BJ (cell line): ENCODE measurements at places on chromosomes 16 and 17. TPM values are rescaled to one million over a fixed set of nuclear protein-coding genes. Genes with fewer than 3 reads are reported as not detected.

DNA sequence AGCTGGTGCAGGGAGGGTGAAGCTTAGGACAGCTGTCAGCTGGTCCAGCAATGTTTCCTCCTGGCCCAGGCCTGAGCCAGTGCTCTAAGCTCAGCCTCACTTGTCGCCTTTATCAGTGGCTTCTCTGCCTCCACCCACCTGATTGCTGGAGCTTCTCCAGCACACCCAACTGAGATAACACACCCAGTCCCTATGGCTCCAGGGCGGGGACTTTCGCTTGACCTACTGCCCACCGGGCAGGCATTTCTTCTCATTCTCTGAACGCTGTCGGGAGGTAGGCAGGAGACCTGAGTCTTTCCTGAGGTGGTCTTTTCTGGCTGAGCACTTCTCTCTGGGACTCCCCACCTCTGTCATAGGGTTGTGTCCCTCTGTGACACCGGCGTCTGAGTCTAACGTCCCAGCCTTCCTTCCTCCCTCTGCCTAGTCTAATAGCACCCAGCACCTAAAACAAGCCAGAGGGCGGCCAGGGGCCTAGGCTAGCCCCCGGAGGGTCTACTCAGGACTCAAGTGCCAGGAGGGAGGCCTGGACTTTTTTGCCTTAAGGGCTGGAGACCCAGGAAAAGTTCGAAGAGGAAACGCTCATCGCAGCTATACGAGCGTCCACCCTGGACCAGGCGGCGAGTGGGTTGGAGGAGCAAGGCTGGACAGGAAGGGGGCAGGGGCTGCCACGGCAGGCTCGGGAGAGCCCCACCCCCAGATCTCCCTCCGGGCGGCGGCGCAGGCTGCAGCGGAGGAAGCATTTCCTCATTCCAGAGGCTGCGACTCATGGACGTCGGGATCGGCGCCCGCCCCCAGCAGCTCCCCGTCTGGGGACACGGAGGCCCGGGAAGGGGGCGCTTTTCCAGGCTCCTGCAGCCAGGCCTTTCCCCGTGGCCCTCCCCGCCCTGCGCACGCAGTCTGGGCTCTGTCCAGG lies 756 bp downstream of the TAX1BP3 start:
- DNase-seq = peak; percentile 62

DNA sequence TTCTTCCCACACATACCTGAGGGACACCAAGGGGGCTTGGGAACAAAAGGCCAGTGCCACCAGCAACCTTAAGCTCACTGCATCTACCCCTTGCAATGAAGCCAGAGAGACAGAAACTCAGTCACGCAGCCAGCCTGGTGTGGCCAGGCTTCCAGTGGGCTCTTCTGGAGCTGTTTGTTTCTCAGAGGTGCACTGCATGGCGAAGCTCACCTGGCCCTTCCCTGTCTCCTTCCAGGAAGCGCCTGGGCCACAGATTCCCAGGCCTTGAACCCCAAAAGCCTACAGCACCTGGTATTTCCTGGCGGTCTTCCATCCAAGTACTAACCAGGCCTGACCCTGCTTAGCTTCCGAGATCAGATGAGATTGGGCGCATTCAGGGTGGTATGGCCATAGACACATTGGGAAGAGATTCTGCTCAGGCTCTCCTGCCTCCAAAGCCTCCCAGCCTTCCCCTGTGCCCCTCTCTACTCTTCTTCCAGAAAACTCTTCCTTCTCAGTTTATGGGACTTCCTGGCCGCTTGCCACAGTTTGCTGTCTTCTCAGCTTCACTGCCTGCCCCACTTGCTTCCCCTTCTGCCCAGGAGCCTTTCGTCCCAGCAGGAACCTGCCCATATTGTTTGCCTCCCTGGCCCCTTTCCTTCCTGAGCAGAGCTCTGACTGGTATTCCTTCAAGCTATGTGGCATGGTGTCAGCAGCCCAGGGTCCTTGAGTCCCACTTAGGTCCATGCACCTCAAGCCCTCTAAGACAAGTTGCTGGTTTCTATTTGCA lies 1.6 kb downstream of the CISD3 start:
- DNase-seq = no peak

DNA sequence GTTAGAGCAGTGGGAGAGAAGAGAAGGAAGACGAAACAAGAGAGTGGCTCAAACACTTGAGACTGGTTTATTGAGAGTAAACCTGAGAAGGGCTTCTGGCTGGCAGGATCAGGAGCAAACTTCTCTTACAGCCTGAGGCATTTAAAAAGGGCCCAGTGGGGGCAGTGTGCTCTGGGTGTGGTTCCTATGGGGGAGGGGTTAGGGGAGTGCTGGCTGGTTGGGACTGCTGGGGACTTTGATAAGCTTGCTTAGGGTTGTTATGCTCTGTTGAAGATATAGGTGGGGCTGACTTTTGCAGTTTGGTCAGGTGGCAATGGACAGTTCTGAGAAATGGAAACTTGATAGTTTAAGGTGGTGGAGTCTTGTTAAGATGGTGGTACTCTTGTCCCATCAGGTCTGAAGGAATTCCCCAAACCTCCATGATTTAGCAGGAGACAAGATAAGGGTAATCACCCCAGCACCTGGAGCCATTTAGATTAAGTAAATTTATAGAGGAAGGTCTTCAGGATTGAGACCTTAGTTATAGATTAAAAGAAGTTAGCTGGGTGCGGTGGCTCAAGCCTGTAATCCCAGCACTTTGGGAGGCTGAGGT lies 79.3 kb downstream of the EMP2 start:
- no peak for DNase-seq

DNA sequence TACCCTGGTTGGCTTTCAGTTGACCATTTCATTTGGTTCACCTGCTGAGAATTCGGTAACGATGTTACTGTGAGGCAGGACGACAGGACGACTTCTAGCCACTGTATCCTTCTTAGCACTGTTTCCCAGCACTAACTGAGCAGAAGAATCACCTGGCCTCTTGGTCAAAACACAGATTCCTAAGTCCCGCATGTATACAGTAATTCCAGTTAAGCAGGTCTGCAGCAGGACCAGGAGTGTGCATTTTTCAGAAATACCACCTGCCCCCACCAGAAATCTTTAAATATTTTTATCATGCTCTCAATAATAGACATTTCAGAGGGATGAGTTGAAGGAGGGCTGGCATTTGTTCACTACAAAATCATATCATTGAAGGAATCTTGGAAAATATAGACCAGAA lies 22.6 kb downstream of the RSL1D1 start:
- no peak for DNase-seq

- no peak for DNase-seq
Observed at GRCh38 chr16:5604770-5605169, 507.2 kb upstream of the EEF2KMT start.

DNA sequence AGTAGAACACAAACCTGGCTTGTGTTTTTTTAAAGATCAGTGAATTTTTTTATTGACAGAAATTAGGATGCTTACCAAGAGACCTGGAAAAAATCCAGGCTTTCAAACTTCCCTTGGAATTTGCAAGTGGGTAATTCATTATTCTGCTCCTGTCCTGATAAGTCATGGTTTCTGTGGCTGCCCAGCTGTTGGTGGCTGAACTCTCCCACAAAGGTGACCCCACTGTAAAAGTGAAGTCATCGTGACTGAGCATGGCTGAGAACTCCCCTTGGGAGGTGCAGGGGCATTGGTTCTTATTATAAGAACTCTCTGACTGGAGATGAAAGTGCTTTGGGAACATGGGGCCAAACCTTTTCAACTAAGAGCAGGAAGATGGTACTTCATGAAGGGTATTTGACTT lies 46.6 kb upstream of the TANC2 start:
- DNase-seq = no peak

DNA sequence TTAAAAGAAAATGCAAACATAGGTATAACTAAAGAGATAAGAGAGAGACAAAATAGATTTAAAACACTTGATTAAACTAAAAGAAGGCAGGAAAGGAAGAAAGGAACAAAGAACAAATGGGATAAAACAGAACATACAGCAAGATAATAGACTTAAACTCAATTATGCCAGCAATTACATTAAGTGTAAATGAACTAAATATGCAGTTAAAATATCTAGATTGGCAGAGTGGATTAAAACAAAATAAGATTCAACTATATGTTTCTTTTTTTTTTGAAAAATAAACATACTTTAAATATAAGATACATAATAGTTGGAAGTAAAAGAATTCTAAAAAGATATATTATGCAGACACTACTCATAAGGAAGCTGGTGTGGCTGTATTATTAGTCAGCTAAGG lies 9.7 kb upstream of the CFAP20 start:
- no peak for DNase-seq

- peak; percentile 86 for DNase-seq
Observed at GRCh38 chr17:82267575-82268379, 5.7 kb downstream of the CSNK1D start.

- no peak for DNase-seq
Observed at GRCh38 chr16:10250137-10250828, 68.1 kb upstream of the GRIN2A start.

DNA sequence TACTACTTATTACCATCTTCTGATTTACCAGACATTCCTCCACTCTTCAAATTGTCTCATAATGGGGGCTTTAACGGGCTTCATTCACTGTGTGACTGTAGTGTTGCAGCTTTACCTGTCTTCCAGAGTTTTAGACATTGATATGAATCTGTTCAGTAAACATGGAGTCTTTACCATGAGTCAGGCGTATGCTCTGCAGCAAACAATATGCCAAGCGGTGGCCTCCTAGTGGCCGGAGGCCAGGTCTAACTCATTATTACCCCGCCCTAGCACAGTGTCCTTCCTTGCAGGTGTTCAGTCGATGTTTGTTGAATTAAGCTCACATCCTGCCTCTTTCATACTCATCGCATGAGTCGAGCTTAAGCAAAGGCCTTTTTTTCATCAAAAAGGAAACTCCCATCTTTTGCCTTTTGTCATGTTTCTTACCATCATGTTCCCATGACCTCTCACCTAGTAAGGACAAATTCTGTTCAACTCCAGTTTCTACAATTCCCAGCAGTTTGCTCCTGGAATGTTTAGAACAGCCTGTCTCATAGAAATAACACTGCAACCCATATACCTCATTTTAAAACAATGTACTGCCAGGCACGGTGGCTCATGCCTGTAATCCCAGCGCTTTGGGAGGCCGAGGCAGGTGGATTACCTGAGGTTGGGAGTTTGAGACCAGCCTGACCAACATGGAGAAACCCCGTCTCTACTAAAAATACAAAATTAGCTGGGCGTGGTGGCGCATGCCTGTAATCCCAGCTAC lies 39.4 kb downstream of the TUBD1 start:
- no peak for DNase-seq

DNA sequence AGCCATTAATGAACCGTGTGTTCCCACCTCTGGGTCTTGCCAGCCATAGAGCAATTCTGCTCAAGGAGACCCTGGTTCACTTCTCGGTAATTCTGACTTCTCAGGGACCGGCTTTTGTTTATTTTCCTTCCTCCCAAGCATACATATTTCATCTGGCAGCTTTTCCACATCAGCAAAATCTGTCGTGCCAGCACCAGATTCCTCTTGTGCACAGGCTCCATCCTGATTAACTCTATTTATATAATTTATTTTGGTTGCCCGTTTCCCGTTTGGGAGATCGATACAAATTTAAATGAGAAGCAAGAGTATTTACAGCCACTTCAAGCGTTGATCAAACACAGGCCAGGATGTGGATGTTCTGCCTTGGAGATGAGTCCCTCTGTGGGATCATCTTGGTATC lies 161.9 kb upstream of the XYLT1 start:
- no peak for DNase-seq

DNA sequence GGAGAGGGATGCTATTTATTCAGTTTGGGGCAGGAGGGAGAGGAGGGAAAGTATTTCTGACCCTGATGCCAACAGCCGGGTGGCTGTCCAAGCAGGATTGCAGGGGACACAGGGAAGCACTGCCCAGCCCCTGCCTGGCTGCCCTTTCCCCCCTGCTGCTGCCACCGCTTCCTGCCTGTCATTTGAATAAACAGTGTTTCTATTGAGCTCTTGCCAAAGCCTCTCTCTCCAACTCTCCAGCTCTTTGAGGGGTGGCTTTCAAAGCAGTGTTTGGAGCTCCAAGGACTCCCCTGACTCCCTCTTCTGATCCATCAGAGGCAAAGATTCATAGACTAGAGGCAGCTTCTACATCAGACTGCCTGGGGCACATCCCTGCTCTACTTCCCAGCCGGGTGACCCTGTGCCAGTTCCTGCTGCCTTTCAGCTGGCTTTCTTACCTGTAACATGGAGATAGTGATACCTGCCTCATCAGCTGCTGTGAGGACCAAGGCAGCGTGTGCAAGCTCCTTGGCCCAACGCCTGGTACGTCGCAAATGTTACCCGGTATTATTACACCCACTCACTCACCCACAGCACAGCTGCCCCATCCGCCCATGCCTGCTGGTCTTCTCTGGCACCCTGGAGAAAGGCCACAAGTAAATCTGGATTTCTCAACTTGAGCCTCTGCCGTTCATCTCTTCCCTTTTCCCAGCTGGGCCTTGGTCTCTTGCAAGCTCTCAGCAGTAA lies 9.5 kb downstream of the PROCA1 start:
- DNase-seq = no peak

GRCh38 chr17:80731323-80731722 lies 186.7 kb downstream of the RPTOR start:
- no peak for DNase-seq

- DNase-seq = no peak
Observed at GRCh38 chr16:75074920-75075687, 41.5 kb downstream of the LDHD start.

- no peak for DNase-seq
Observed at GRCh38 chr16:88442727-88443576, 10.1 kb upstream of the ZFPM1 start.

GRCh38 chr17:52120465-52120864 lies 38.0 kb downstream of the CA10 start:
- no peak for DNase-seq

DNA sequence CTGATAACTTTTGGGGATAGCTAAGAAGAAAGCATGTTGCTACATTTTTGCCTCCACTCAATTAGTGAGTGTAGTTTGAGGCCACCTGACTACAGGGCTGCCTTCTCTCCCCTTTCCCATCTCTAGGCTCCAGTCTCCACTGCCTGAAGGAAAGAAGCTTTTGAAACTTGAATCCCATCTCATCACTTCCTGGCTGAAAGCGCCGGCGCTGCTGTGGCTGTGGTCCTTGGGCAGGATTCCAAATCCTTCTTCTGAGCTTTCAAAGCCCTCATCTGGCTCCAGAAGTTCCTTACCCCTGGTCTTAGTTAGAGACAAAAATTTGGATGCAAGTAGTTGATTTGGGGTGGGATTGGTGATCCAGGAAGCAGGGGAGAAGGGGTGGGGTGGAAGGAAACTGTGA lies 119.4 kb downstream of the FOXL1 start:
- DNase-seq = no peak

DNA sequence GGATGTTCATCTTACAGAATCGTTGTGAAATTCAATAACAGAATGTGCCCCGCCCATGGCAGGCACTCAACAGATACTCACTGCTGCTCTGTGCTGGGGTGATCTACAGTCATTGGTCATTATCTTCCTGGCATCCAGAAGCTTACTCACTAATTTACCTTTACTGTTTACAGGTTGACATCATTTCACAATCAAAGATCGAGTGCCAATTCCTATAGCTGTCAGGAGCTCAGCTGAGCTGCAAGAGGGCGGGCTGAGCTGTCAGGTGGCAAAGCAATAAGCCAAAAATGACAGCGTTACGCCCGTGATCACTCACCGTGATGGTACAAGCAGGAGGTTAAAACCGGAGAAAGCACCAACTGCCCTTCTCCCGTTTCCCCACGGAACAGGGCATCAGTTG lies 51.2 kb downstream of the LITAF start:
- DNase-seq = no peak

- no peak for DNase-seq
Observed at GRCh38 chr16:4583906-4584305, 27.8 kb downstream of the C16orf96 start.

The STH gene
- polyA plus RNA-seq = not detected in 2 replicates

The TBC1D3H gene
- not detected in 2 replicates for polyA plus RNA-seq

The NPIPA8 gene
- polyA plus RNA-seq = 3.0 TPM in 1 of 2 replicates, not detected in the other

The KIFC3 gene
- polyA plus RNA-seq = 35.3 and 60.5 TPM in 2 replicates

The RAB26 gene
- 0.36 and 0.67 TPM in 2 replicates for polyA plus RNA-seq

The HOXB5 gene
- not detected in 2 replicates for polyA plus RNA-seq

The PRPSAP2 gene
- polyA plus RNA-seq = 13.0 and 16.6 TPM in 2 replicates

The PLLP gene
- 0.02 and 0.09 TPM in 2 replicates for polyA plus RNA-seq

The ASGR2 gene
- polyA plus RNA-seq = not detected in 2 replicates

The PYY gene
- not detected in 2 replicates for polyA plus RNA-seq
